ENCODE measurements at places on chromosomes 3 and 15.
A peak's percentile ranks its signal among the peaks of the same experiment; 100 is the strongest.

GRCh38 chr3:109234300-109234699, 82.0 kb downstream of the DPPA2 start:
- no peak for DNase-seq

DNA sequence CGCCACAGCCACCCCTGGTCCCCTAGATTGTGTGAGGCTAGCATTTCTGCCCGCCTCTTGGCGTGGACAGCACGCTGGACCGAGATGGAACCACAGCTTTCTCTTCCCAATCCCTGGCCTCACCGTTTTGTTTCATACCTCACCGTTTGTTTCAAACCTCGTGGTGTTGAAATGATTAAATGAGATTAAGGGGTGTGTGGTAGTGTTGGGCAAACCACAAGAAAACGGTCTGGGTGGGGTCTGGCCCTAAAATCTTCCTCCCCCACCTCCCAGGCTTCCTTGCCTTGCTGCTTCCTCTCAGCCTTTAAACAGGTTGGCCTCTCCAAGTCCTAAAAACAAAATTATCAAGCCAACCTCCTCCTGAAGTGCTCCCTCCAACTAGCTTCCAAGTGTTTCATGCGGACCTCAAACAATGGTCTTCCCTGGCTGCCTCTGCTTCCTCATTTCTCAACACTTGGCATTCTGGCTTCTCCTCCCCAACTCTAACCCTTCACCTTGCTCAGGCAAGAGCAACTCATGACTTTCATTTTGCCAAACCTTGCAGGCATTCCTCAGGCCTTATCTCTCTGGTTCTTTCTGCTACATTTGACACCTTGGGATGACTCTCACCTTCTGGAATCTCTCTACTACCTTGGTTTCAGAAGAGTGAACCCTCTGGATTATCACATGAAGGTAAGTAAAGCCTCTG, 1.4 kb upstream of the ATP13A3 start:
- DNase-seq: peak; percentile 21

DNA sequence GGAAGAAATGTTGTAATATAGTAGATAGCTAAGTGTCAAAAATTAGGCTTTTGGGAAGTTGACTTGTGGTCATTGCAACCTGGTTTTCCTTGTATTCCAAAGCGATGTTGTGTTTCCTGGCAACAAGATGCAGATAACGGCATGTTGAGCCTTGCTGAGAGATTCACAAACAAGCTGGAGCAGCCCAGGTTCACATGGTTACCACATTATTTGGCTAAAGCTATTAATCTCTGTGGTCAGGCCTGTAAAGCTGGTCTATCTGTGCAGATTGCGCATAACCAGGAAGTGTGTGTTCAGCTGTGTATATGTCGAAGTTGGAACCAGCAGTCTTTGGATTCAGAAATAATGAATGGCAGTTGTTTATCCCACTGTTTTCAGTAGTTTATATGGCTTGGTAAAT, 6.6 kb downstream of the TIPARP start:
- DNase-seq: no peak

DNA sequence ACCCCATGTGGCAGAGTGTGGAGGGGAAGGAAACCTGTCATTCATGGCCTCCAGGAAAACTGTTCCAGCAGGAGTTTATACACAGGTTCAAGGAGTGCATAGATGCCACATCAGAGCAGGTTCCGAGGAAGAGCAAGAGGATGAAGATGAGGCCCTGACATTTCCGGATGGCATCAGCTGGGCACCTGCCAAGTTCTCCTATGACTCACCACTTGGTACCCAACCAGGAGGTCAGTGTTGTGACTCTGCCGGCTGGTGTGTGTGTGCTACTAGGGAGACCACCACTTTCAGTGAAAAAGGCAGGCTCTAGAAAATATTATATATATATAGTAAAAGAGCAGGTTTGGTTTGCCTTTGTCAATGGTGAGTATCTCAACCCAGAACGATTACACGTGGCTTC, 69.3 kb downstream of the NTRK3 start:
- DNase-seq: no peak

- DNase-seq: no peak
These were observed 34.7 kb upstream of the GCSAM start for GRCh38 chr3:112167758-112168157.

GRCh38 chr15:25960273-25960672, 97.1 kb upstream of the ATP10A start:
- DNase-seq: no peak

DNA sequence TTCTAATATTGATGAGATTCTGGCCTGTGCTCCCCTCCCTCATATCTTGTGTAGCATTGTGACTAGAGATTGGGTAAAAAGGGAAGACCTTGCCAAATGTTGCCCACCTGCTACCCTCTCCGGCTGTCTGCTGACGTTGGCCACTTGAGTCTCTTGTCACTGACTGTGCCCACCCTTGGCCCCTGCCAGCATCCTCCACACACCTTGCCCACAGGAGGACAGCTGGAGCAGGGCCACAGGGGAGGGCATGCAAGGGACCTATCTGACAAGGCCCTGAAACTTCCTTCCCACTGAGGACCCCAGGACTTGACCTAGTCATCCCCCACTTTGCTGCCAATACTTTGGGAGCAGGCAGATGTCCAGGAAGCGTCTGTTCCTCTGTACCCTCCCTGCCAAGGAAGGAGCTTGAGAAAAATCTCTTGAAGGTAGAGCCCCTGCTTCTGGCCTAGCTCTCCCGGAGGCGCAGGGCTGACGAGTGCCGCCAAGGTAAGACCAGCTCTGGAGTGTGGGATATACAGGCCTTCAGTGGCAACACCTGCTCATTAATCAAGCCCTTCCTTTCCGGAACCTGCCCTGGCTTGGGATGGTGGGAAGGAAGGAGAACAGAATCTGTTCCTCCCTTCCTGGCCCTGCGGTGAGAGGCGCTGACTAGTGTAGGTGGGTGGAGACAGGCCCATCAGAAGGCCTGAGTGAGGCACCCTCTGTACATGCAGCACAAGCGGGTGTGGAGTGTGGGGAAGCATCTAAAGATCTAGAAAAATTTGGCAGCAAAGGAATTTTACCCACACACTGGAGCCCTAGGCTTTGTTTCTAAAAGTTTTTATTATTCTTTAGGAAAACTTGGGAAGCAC, 4.9 kb upstream of the PAK6 start:
- no peak for DNase-seq

- no peak for DNase-seq
These were observed 2.8 kb upstream of the NRROS start for GRCh38 chr3:196636369-196637349.

GRCh38 chr15:96324940-96325540, 5.5 kb upstream of the NR2F2 start:
- no peak for DNase-seq

DNA sequence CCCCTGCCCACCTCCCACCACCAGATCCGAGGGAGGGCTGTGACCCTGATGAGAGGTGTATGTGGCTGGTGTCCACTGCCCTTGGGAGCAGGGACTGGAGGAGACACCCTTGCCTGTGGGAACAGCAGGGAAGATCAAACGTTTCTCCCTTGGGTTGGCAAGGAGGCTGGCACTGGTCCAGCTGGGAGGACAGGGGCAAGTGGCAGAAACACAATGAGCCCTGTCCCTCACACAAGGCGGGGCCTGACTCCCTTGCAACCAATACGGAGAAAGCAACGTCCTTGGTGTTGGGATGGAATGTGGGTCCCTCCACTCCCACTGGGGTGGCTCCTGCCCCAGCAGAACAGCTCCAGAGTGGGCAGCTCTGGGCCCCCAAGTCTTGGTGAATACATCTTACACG, 5.2 kb downstream of the HYAL2 start:
- no peak for DNase-seq

DNA sequence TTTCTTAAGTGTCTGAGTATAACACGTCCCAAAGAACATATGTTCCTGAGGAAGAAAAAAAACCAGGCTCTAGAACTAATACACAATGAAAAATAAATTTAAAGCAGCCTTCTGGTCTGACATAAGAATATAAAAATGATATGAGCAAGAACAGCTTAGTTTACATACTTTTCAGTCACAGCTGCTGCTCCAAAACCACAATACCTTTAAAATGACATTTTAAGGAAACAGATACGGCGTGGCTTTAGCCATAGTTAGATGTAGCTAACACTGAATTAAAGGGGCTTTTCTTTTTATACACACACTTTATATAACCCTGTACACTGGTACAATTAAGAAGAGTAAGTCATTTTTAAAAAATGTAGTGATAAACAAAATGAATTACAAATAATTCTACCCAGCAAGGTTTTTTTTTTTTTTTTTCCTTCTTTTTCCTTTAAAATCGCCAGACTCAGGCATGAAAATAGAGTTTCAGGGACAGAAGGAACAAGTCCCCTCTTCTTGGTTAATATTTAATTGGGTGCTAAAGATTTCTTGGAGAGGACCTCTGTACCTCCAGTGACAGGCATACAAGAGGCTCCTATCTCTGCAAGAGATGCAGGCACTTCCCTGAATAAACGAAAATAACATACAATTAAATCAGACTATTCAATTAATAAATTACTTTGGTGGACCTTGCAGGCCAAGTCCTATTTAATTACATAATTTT, 265.6 kb downstream of the FOXP1 start:
- DNase-seq: no peak

- DNase-seq: no peak
These were observed 45.8 kb downstream of the PARP15 start for GRCh38 chr3:122623031-122623829.

DNA sequence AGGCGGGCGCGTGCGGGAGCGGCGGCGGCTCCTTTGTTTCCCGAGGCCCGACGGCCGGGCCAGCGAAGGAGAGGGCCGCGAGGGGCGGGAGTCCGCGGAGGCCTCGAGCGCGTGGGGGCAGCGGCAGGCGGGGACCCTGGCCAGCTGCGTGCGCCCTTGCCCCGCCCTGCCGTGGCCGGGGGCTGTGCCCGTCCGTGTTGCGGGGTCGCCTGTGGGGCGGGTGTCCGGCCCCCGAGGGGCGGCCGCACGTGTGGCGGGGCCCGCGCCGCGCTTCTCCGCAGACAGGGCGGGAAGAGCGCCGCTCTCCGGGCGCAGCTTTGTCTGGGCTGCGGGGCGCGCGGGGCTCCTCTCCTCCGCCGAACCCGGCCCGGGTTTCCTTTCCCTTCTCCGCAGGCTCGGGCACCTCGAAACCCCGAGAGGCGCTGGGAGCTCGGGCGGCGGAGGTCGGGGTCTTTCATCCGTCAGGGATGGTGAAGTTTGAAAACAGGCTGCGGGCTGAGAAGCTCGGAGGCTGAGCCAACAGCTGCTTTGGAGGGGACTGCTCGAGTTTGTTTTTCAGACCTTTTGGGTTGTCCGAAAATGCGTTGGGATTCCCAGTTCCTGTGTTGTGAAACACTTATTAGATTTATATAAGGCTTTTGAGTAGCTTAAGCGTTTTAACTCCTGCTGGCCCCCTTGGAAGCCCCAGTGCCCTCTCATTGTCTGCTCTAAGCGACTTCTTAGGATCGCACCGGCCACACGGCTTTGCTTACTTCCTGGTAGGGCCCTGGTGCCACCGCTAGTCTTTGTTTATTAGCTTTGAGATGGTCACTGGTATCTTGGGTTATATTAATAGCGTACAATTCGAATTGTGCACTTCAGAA, 817 bp downstream of the USP3 start:
- DNase-seq: no peak

DNA sequence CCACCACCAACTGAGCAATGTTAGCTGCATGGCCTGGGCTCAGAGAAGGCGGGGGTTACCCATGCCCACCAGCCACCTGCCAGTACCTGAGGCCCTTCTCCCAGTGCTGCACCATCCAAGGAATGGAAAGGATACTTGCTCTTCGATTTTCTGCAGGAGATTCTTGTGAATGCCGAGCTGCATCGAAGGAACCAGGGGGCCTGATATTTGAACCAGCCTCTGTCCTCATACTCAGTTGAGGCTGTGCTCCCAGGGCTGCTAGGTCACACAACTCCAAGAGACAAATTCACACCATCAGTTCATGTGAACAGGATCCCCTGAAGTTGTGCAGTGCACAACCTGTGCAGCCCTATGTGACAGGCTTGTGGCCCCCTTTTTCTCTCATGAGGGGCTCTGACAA, 18.0 kb downstream of the PLA2G4F start:
- no peak for DNase-seq

DNA sequence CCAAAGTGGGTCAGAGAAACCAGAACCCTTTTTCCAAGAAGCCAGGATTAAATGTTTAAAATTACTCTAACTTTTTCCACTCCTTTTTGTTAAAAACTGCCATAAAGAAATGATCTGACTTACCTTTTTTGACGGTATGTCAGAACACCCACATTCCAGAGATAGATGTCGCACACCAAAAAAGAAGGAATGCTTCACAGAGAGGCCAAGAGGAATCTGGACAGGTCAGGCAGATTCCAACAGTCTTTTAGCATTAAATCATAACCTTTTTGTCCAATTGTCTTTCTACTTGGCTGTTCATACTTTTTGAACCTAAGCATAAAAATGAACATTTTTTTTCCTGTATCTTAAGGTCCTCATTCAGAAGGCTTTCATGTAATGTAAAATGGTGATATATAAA, 846.9 kb downstream of the NSUN3 start:
- DNase-seq: no peak

- DNase-seq: no peak
These were observed 346.6 kb upstream of the MEIS2 start for GRCh38 chr15:37446921-37447320.

- no peak for DNase-seq
These were observed 948.2 kb downstream of the EPHA3 start for GRCh38 chr3:90055666-90056065.

- DNase-seq: no peak
These were observed 4.8 kb downstream of the GCNT3 start for GRCh38 chr15:59616379-59616778.

- no peak for DNase-seq
These were observed 328.6 kb upstream of the RGMA start for GRCh38 chr15:93417631-93418030.

DNA sequence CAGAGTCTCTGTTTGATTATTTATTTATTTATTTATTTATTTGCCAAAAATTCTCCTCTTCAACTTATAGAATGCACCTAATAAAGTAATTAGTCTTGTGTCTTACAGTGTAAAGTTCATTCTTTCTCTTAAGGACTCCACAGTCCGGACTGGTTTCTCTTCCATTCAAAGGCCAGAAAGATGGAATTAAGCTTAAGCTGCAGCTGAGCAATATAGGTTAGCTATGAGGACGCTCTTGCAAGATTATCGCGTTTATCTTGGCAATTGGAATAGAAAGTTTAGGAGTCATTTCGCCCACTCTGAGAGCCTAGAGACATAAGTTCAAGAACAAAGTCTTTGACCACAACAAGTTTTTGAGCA, 15.0 kb downstream of the TAGLN3 start:
- DNase-seq: no peak

DNA sequence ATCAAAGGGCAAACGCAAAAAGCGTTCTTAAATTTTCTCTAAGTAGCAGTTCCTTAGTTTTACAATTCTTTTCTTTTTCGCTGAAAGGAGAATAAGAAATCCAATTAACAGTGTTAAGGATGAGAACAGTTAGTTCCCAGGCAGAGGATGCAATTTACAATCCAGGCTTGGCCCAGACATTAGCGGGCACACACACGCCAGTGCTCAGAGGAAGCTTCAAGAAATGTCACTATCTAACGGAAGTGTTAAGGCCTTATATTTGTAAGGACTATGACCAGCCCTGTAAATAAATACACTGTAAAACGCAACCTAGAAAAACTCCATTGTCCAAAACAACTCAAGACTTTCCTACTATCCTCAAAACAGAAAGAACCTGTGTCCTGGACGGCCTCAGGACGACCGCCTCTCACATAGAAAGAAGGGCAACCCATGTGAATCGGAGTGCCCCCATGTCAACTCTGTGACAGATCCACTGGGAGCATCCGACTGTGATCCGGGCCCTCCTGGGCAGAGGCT, 1.3 kb downstream of the ACAP2 start:
- DNase-seq: peak; percentile 48

Measured in 8988T (cell line).